ENCODE measurements at places on chromosomes 3 and 15. TPM values are rescaled to one million over a fixed set of nuclear protein-coding genes. Genes with fewer than 3 reads are reported as not detected.

Gene SPESP1
- total RNA-seq = 0.98 TPM

Gene HRH1
- total RNA-seq = 20.6 TPM

Gene IQCF2
- not detected for total RNA-seq

Gene SCAANT1
- not detected for total RNA-seq

Gene CIDEC
- total RNA-seq = not detected

Gene CD96
- total RNA-seq = 0.09 TPM

Gene NANOGP8
- not detected for total RNA-seq

Gene NR1I2
- total RNA-seq = not detected

Gene LARP6
- 68.1 TPM for total RNA-seq

Gene ZNF860
- 1.2 TPM for total RNA-seq

Gene BBS4
- 24.9 TPM for total RNA-seq

Gene EIF2A
- 135 TPM for total RNA-seq

Gene CCDC80
- total RNA-seq = 614 TPM

Gene DZIP3
- total RNA-seq = 27.6 TPM

Gene OIP5
- 0.25 TPM for total RNA-seq

Gene USP50
- total RNA-seq = 0.72 TPM

Gene ONECUT1
- total RNA-seq = not detected

Gene TUBGCP5
- 17.3 TPM for total RNA-seq

Gene FAM174B
- total RNA-seq = 5.5 TPM

Gene CSPG5
- 0.09 TPM for total RNA-seq

Gene ST8SIA2
- total RNA-seq = 0.25 TPM

Gene NEDD4
- total RNA-seq = 34.3 TPM

Gene NUTM1
- total RNA-seq = under 0.01 TPM

Gene DYNLT2B
- total RNA-seq = 22.1 TPM

Measured in fibroblast of the aortic adventitia (primary cell).